Neural crest cell (in vitro differentiated cells): ENCODE measurements at places on chromosomes 2 and 18.

GRCh38 chr2:189348369-189348768 is 92.9 kb upstream of the WDR75 start:
- DNase-seq: no peak
- no peak overlapping the region for H3K27ac ChIP-seq
- no peaks in the 10 kb centered on the region for H3K27me3 ChIP-seq

DNA sequence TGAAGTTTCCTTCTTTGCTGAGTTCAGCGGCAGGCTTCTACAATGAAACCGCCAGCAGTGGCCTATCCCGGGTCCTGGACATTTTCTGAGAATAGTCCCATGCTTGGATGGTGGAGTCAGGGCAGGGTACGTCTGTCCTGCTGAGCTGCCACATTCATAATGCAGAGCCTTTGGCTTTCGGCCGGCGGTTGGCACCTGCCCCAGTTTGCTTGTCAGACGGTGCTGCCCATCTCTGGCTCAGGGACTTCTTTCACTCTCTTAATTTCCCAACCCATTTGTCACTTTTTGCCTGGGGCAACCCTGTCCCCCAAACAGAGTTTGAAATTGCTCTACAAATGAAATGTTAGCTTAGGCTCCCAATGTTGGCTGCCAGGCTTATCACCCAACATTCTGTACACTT is 57.2 kb downstream of the SOX11 start:
- no peak overlapping the region for H3K27ac ChIP-seq
- no peaks in the 10 kb centered on the region for H3K36me3 ChIP-seq
- no peak overlapping the region for H3K4me3 ChIP-seq
- no peak for DNase-seq
- H3K27me3 ChIP-seq: no peaks in the 10 kb centered on the region

GRCh38 chr2:69241664-69242514 is 145.1 kb downstream of the GFPT1 start:
- H3K27me3 ChIP-seq: peaks cover 9% of the 10 kb centered on the region
- peaks cover 25% of the 10 kb centered on the region for H3K36me3 ChIP-seq
- DNase-seq: no peak
- no peak overlapping the region for H3K4me3 ChIP-seq

- H3K27ac ChIP-seq: no peak overlapping the region
- H3K4me3 ChIP-seq: no peak overlapping the region
- H3K4me1 ChIP-seq: peaks cover 1% of the 10 kb centered on the region
- H3K27me3 ChIP-seq: peaks cover 2% of the 10 kb centered on the region
- H3K36me3 ChIP-seq: no peaks in the 10 kb centered on the region
- DNase-seq: no peak
Observed at GRCh38 chr2:130378898-130379214, 23.0 kb downstream of the PTPN18 start.

GRCh38 chr2:134253804-134254203 is at the start of gene MGAT5:
Gene MGAT5 (plus strand): TSS chr2:134254072. CDS start chr2:134254404, 332 bp downstream.
- no peak for DNase-seq
- peaks cover 28% of the 10 kb centered on the region for H3K4me1 ChIP-seq
- H3K4me3 ChIP-seq: no peak within 1 kb of the TSS
